Fibroblast of upper back skin (primary cell): ENCODE measurements at places on chromosomes 12 and 14.

DNA sequence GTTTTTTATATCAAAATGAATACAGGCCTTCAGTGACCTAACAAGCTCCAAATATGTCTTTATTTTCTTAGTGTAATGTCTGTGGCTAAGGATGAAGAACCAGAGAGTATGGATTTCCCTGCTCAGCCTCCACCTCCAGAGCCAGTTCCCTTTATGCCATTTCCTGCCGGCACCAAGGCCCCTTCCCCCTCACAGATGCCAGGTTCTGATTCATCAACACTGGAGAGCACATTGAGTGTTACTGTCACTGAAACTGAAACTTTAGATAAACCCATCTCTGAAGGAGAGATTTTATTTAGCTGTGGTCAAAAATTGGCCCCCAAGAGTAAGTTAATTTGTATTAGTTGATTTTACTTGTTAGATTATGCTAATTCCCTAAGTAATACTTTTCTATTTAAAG, 61.0 kb downstream of the KIAA0586 start:
- peak; percentile 41 for DNase-seq

GRCh38 chr14:102544046-102544746, 34.6 kb upstream of the ANKRD9 start:
- no peak for DNase-seq

DNA sequence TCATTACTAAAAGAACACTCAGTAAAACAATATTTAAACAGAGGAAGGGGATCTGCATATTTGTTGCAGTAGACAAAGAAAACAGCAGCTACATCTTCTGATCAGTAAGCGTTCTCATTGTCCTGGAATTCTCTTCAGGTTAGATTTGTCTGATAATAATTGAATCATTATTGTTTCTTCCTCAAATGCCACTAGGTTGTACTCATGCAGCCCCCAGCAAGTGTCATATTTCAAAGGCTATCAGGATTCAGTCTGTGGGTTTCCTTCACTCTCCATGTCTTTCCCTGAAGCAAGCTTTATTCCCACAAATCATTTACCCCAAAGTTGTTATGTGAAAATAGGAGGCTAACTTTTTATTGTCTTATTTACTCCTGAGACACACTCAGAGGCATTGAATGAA, 14.7 kb downstream of the PIK3C2G start:
- DNase-seq: peak; percentile 72

GRCh38 chr14:32950584-32950983, 11.9 kb downstream of the NPAS3 start:
- peak; percentile 43 for DNase-seq

DNA sequence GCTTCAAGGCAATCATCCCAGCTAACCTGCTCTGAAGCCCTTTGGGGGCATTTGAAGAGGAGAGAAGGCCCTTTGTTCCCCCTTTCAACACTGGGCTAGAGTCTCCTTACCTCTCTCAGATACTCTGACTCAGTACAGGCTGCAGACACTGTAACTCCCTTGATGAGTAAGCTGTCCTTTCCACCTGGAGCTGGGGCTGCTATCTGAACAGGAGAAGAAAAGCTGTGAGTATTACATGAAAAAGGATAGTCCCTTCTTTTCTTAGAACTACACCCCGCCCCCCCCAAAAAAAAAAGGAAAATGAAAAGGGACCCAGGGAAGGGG, 186.6 kb upstream of the PLEKHG7 start:
- no peak for DNase-seq

- no peak for DNase-seq
Observed at GRCh38 chr12:6106218-6106617, 18.3 kb downstream of the VWF start.

DNA sequence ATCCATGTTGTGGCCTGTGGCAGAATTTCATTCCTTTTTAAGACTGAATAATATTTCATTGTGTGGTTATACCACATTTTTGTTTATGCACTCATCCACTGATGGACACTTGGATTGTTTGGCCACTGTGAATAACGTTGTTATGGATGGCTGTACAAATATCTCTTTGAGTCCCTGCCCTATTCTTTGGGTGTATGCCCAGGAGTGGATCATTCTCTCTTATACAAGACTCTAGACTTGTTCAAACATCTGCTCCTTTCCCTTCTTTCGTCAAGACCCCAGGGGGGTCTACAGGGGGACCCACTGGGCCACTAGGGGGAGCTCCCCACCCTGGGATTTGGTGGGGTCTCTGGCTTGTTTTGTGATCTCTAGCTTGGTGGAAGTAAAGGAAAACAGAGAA, 77.4 kb downstream of the FBXL14 start:
- DNase-seq: peak; percentile 85

DNA sequence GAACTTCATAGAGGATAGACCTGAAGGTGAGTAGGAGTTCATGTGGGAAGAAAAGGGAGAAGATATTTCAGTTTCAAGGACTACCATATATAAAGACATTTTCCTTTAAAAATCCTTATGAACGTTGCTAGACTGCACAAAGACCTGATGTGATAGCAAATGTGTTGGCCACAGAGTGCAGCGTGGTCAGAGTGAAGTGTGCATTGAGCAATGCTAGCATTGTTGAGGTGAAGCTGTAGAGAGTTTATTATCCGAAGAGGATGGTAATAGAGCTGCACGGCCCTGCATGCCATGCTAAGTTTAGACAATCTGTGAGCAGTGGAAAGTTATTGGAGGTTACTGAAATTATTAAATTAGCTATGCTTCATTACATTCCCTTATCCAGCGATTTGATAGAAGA, 413.0 kb downstream of the CCDC91 start:
- peak; percentile 58 for DNase-seq

DNA sequence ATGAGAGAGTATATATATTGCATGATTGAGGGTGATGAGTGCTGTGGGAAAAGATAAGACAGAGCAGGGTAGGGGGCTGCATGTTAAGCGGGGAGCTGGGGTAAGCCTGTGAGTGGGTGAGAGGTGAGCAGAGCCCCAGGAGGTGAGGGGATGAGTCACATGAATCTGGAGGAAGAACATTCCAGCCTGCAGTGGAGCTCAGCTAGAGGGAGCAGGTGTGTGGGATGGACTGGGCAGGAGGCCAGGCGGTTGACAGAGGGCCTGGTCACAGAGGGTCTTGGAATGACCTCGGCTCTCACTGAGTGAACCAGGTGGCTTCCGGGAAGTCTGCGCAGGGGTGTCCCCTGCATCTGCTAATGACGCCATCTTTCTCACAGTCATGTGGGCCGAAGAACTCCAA, 44.4 kb downstream of the GIT2 start:
- peak; percentile 83 for DNase-seq

- DNase-seq: no peak
Observed at GRCh38 chr12:67996347-67996746, 7.1 kb downstream of the IFNG-AS1 start.

DNA sequence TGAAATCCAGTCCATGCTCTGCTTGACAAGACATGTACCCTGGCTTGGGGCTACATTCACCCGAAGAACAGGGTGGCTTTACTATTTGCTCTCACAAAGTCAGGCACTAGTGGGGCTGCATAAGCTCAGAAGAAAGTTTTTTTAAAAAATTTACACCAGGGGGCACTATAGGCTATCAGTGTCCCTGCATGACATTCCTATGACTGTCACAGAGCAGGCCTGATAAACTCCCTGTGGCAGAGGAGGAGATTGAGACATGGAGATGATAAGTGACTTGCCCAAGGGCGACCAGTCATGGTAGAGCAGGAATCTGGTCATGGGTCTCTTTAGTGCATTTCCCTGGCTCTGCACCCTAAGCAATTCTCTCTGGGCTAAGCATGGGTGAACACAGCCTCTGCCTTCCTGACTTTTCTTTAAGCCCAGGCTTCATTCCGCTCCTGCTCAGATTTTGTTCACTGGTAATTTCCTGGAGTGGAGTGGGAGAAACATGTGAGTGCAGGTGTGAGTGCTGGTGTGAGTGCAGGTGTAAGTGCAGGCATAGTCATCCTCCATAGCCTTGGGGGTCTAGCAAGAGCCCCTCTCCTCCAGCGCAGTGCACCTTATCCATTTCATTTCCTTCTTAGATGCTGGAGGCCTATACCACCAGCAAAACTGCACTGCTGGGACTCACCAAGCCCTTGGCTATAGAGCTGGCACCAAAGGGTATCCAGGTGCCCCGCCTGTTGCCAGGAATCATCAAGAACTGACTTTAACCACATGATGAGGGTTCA, 91.6 kb downstream of the DHRS2 start:
- DNase-seq: peak; percentile 55

- DNase-seq: no peak
Observed at GRCh38 chr12:130909111-130909510, 37.2 kb downstream of the RAN start.

GRCh38 chr14:92458136-92459029, 55.2 kb upstream of the RIN3 start:
- no peak for DNase-seq

DNA sequence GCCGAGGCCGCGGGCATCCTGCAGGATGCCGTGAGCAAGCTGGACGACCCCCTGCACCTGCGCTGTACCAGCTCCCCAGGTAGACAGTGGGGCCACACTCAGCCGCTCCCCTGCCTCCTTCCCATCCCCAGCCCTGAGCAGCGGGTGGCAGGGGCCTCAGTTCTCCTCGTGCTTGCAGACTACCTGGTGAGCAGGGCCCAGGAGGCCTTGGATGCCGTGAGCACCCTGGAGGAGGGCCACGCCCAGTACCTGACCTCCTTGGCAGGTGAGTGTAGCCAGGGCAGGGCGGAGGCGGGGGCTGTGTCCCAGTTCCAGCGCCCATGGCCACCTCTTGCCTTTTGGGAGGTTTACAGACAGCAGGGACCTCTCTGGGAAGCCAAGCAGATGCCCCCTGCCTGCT, 22.9 kb downstream of the HIP1R start:
- DNase-seq: no peak

GRCh38 chr14:87696485-87696884, 296.5 kb downstream of the GALC start:
- no peak for DNase-seq

GRCh38 chr14:60721326-60722106, 2.6 kb downstream of the SIX4 start:
- DNase-seq: peak; percentile 70

- DNase-seq: no peak
Observed at GRCh38 chr14:54942913-54943312, 40.3 kb upstream of the GCH1 start.

DNA sequence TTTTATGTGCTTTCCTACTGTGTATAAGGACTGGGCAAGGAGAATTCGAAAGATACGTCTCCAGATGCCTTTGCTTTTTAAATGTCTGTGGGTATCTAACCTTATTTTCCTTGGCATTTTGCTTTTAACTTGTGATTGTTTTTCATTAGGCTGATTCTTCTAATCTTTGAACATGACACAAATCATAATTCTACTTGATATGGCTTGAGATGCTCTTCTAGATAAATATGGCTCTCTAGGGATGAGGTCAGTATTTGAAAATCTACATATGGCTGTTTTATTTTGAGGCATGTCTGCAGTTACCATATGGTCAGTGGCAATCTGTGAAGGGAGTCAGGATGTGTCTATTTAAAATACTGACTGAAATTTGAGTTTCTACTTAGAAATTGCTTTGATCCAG, 139.2 kb downstream of the SLC2A13 start:
- no peak for DNase-seq

DNA sequence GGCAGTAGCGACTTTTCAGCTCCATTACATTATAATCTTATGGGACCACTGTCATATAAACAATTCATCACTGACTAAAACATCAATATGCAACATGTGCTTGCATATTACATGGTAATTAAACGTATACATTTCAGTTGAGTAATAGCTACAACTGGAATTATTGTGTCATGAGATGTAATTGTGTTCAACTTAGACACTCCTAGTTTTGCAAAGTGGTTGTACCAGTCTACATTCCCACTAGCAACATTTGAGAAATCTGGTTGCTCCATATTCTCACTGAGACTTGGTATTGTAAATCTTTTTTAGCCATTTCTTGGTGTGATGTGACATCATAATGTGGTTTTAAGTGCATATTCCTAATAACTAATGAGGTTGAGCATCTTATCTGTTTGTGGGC, 90.0 kb downstream of the CAPZA3 start:
- no peak for DNase-seq

DNA sequence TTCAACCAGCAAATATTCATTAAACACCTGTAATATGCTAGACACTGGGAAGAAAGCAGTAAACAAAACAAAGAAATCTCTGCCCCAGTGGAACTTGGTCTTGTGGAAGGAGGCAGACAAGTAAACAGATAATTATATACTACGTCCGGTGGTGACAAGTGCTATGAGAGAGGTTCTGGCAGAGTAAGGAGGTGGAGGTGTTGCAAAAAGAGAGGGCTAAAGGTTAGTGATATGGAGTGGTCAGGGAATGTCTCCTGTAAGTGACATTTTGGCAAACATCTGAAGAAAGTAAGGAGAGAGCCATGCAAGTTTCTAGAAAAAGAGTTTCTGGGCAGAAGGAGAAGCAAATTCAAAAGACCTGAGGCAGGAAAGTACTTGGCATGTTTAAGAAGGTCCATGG, 73.4 kb downstream of the RIC8B start:
- no peak for DNase-seq

- no peak for DNase-seq
Observed at GRCh38 chr12:91387461-91388134, 205.0 kb upstream of the DCN start.

DNA sequence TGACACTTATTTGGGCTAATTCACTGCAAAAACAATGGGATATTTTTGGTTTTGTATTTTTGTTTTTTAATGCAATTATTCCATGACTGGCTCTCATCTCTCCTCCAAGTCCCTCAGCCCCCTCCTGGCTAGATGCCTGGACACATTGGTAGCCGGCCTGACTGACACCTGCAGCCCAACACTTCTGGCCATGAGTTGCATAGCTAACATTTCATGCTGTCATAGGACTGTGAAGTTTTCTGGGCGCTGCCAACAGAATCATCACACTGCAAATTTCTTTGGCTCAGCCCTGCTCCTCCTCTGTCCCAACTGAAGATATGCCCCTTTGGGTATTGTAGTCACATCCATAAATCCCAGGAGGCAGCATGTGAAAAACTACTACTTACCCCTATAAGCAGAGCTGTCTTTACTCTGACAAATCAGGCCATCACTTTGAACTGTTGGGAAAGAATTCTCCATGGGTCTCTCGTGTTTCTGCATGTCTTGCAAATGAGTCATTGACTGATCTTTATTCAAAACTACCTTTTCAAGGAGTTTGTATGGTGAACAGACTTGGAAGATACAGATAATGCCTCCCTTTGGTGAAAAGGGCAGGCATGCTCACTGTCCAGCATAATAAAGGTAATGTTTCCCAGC, 126.7 kb upstream of the LGR5 start:
- DNase-seq: peak; percentile 59

DNA sequence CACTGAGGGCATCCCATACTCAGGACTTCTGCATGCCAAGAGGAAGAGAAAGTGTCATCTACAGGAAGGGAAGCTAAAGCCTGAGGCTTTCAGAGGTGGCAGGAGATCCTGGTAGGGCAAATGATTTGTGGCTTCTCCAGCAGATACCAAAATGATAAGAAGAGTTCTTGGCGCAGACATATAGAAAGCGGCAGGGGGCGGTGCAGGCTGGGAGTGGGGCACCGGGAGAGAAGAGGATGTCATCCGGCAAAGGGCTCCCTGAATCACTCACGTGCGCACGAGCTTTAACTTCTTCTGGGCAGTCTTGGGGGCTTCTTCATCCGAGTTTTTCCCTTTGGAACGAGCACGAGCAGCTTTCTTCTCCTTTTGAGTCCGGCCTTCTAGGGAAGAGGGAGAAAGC, 5.2 kb upstream of the ACRBP start:
- DNase-seq: no peak

GRCh38 chr14:99147366-99147740, 124.6 kb downstream of the BCL11B start:
- DNase-seq: no peak
